ENCODE measurements at places on chromosomes 1 and 21.

DNA sequence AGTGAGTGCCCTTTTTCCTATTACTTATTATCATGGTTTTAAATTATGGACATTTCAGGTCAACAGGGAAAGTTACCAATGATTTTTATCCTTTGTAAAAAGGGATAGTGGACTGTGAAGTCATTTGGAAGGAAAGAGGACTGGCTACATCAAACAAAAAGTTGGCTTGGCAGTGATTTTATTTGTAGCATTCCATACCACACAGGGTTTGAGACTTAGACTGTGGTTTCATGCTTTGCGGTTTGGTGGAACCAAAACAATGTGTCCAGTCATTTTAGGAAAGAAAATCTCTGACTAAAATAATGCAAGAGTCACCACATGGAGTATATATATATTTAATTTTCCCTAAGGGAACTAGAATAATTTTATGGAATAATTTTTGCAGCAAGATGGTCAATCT is 239.5 kb downstream of the HMCN1 start:
- DNase-seq = no peak

GRCh38 chr1:155183775-155184221 is 10.1 kb downstream of the TRIM46 start:
- DNase-seq = no peak

DNA sequence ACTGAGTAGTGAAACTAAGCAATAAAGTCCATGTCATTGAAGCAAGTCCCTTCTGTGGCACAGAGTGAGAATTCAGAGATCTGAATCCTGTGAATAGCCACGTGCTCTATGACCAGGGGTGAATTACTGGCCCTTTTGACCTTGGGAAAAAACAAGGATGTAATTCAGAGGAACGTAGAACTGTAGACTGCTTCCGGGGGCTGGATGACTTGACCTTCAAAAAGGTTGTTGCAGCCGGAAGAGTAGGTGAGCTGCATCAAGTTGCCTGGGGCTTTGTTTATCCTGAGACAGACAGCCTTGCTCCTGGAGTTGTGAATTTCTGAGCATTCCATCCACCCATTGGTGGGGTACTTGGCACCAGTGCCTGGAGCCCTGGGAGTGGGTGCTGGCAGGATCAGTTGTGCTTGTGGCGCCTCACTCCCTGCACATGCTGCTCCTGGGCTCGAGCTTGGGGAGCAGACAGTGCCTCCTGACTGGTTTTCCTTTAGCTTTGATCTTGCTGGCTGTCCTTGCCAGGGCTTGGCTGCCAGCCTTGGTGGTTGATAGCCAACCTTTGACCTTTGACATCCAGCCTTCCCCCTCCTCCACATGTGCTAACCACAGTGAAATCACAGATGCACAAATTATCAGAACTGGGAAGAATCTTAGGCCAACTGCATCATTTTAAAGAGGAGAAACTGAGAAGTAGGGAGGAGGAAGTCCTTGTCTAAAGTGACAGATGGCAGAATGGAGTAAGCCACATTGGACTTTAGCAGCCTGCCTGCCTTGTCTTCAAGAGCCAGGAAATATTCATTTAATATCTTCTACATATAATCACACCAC is 16.2 kb upstream of the MYOG start:
- DNase-seq = no peak

GRCh38 chr21:29092102-29092959 is 18.9 kb upstream of the CCT8 start:
- DNase-seq = no peak

GRCh38 chr1:175262621-175263020 is 70.0 kb upstream of the KIAA0040 start:
- no peak for DNase-seq

- DNase-seq = peak; percentile 38
Measured at GRCh38 chr1:21175670-21176581, 771 bp downstream of the EIF4G3 start.

- DNase-seq = no peak
Measured at GRCh38 chr1:226915672-226915995, 24.5 kb upstream of the COQ8A start.

DNA sequence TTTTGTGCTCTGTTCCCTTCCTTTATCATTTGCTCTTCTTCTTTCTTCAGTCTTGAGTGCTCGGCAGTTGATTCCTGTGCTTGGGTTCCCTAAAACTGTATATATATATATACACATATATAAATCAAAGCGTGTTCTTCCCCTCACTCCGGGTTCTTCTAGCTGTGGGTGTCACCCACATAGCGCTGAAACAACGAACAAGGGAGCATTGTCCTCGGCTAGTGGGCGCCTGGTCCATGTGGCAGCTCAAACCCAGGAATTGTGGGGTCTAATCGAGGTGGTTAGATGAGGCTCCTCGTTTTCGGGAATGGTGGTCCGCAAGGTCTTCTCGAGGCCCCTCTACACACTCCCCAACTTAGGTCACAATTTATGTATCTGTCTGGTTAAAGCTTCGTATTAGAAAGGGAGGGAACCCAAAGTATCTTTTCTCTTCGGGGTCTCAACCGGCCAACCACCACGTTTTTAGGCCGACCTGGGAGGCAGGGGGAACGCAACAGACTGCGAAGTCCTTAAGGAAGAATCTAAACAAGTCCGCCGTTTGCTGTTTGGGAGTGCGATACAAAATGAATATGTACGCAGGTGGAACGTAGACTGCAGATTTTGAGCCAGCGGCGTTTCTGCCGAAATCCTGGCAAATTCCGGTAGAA is 504 bp upstream of the SDHC start:
- no peak for DNase-seq

- DNase-seq = no peak
Measured at GRCh38 chr1:47658161-47658920, 220.5 kb downstream of the FOXD2 start.

DNA sequence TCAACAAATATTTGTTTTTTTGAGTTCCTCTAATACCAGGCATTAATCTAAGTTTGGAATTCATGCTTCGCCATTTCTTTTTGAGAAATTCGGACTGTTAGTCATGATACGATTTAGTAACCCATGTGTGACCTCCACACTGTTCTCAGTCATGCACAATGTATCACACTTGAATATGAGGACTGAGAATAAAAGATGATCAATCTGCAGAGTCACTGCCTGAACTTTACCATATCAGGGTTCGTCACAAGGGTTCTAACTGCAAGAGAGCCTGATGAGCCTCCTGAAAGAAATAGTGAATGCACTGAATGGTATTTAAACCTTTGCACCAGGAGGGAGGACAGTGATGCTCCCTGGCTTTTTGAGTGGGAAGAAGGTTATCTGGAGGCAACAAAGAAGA is 10.9 kb upstream of the FASLG start:
- DNase-seq = no peak

DNA sequence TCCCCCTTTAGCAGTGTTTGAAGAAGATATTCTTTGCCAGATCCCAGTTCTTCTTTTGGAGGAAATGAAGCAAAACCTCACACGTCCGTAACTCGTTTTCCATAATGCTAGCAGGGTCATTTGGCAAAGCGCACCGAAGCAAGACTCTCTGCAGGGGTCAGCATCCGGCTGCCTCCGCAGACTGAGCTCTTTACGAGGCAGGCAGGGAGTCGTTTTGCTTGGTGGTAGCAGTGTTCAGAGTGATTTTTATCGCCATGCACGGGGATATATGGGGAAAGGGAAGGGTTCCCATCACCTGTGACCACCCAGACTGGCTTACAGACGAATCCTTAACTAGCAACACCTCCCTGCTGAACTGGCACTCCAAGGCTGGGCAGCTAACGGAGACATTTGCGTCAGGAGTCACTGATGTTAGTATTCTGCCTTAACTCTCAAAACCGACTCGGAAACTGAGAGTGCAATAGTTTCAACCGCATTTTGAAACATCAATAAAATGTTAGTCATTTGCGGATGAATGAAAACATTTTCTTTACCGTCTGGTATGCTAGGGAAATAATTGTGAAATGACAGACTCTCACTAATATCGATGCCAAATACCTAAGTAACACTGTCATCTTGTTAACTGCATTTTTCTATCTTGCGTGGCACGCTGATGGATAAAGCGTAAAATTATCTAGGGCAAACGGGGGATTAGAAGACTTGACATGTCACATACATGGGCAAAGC is 2.2 kb upstream of the NEGR1 start:
- DNase-seq = peak; percentile 58

GRCh38 chr1:61491497-61491896 is 233.4 kb downstream of the TM2D1 start:
- DNase-seq = no peak

DNA sequence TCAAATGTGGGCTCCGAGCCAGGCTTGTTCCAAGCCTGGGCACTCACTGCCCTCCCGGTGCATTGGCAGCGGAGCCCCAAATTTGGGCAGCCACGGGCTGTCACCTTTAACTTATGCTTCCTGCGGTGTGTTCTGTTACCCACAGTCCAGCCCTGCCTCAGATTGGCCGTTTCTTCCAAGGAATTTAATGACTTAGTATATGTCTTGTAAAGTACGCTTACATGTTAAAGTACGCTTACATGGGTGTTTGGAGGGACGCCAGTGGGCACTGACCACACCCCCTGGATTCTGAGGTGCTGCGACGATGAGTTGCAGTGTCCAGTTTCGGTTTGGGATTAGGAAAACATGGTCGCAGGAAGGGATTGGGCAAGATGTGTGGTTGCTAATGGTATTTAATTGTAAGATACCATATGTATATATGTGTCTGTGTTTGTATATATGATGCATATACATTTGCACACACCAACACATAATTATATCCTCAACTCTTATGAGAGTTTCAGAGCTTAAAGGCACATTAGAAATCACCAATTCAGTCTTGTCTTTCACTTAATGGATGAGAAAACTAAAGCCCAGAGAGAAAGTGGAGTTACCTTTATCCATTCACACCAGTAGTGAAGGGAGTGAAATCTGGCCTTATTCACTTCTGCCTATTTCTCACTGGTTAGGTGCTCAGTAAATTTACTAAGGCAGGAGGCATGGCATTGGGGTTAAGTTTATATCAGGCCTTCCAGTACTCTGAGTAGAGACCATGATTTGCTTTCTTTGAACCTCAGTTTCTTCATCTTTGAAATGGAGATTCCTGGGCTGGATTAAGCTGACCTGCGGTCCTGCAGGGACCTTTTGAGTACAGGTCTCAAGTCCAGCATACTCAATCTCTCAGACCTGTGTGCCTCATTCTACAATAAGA is 1.0 kb downstream of the SMYD2 start:
- no peak for DNase-seq

DNA sequence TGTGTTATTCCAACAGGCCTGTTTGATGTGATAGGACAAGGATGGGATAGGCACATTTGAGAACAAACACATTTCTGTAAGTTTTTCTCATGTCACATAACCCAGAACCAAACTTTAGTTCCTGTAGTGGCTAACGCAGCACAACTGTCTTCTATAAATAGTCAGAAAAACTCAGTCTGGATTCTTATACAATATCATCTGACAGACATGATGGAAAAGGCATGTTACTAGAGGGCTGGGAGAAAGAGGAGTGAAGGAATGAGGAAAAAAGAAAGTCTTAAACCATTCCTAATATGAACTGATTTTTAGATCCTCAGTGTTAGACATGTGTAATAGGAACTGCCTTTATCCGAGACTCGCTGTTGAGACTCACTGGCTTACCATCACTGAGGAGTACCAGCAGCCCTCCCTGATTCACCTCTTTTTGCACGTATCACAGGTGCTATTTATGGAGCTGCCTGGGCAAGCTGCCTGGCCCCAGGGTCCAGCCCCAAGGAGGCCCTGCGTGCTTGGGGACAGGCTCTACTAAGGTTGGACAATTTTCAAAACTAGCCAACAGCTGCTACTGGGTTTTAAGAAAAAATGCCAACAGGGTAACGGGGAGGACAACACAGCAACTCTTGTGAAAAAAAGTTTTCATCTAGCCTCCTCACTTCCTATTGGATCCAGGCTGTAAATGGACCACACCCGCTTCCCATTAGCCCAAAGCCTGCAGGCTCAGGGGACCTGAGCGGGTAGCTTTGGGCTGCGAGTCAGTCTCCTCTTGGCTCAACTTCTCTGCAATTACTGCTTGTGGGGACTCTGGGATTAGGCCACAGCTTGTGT is 30.7 kb upstream of the SERBP1 start:
- DNase-seq = no peak

GRCh38 chr1:25024615-25025350 is 94.7 kb upstream of the RUNX3 start:
- DNase-seq = no peak

GRCh38 chr21:42790520-42791065 is 88.7 kb downstream of the WDR4 start:
- peak; percentile 20 for DNase-seq

GRCh38 chr1:39376656-39377055 is 114.8 kb upstream of the BMP8A start:
- no peak for DNase-seq

GRCh38 chr1:231523816-231524215 is 4.7 kb upstream of the TSNAX start:
- DNase-seq = no peak

- DNase-seq = no peak
Measured at GRCh38 chr1:182127656-182128055, 66.1 kb upstream of the ZNF648 start.

- no peak for DNase-seq
Measured at GRCh38 chr1:46595127-46595526, 8.9 kb downstream of the MKNK1 start.

- DNase-seq = no peak
Measured at GRCh38 chr1:186617926-186618325, 62.3 kb downstream of the PTGS2 start.

- no peak for DNase-seq
Measured at GRCh38 chr1:55213151-55213884, 1.8 kb downstream of the USP24 start.

DNA sequence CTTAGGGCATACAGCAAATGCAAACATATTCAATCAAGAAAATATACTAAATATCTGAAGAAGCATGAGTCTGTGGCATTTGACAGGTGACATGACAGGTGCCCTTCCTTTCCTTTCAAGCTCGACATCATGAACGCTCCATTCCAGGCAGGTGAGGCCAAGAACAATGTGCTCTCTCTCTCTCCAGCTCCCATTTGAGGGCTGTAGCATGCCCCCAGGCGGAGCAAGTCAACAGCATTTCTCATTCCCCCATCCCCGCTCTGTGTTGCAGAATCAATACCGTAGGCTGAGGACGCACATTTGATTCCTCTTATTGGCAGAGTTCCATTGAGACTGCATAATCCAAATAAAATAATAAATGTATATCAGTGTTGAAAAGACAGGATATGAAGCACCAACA is 24.6 kb upstream of the PLPPR4 start:
- no peak for DNase-seq

GRCh38 chr1:9905010-9905409 is 5.1 kb downstream of the CTNNBIP1 start:
- DNase-seq = no peak

- DNase-seq = no peak
Measured at GRCh38 chr1:66932291-66932690, 7.5 kb downstream of the MIER1 start.

DNA sequence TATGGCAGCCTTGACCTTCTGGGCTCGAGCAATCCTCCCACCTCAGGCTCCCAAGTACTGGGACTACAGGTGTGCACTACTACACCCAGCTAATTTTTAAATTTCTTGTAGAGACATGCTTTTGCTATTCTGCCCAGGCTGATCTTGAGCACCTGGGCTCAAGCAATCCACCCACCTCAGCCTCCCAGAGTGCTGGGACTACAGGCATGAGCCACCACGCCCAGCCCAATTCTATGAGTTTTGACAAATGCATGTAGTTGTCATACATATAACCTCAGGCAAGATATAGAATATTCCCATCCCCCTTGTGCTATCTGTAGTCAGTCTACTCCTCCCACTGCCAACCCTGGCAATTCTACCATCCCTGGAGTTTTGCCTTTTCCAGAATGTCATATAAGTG is 38.7 kb upstream of the TTC22 start:
- DNase-seq = no peak
